ENCODE measurements at places on chromosomes 7 and 10.

DNA sequence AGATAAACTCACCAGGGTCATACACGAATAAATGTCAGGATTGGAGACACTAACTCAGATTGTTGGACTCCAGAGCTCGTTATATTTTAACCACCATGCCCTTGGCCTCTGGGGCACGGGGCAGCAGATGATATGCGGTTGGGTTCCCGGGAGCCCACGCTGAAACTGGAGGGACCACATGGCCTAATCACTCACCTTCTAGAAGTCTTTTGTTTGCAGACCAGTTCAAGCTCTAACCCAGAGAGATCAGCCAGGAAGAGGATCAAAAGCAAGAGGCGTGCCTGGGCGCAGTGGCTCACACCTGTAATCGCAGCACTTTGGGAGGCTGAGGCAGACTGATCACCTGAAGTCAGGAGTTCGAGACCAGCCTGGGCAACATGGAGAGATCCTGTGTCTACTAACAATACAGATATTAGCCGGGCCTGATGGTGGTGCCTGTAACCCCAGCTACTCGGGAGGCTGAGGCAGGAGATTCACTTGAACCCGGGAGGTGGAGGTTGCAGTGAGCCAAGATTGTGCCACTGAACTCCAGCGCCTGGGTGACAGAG is 42.6 kb upstream of the ECHDC3 start:
- DNase-seq, result no peak

- DNase-seq, result no peak
Measured at GRCh38 chr7:92325858-92326257, 80.1 kb downstream of the ANKIB1 start.

- DNase-seq, result no peak
Measured at GRCh38 chr10:22389856-22390589, 44.7 kb downstream of the SPAG6 start.

DNA sequence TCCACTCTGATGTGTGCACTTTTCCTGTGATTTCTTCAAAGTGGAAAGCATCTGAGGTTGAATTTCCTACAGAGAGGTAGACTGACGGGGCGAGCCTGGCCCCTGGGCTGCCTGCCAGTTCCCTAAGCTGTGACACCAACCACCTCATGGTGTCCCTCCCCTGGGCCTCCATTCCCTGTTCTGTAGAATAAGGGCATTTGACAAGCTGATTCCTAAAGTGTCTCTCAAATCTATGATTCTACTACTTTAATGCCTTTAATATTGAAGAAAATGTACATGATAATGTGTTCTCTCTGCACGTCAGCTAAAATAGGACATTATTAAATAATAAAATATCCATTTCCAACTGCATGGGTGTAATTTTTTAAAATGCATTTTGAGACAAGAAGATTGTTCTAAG is 105.1 kb downstream of the SEC61G start:
- no peak for DNase-seq

GRCh38 chr7:151261529-151261928 is 13.0 kb upstream of the SMARCD3 start:
- DNase-seq, result no peak

DNA sequence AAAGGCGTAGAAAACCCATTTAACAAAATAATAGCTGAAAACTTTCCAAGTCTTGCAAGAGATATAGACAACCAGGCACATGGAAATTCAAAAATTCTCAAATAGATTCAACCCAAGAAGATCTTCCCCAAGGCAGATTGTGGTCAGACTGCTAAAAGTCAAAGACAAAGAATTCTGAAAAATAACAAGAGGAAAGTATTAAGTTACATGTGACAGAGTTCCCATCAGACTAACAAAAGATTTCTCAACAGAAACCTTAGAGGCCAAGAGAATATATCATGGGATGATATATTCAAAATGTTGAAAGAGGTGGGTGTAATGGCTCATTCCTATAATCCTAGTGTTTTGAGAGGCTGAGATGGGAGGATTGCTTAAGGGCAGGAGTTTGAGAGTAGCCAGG is 59.8 kb downstream of the TMEM178B start:
- no peak for DNase-seq

DNA sequence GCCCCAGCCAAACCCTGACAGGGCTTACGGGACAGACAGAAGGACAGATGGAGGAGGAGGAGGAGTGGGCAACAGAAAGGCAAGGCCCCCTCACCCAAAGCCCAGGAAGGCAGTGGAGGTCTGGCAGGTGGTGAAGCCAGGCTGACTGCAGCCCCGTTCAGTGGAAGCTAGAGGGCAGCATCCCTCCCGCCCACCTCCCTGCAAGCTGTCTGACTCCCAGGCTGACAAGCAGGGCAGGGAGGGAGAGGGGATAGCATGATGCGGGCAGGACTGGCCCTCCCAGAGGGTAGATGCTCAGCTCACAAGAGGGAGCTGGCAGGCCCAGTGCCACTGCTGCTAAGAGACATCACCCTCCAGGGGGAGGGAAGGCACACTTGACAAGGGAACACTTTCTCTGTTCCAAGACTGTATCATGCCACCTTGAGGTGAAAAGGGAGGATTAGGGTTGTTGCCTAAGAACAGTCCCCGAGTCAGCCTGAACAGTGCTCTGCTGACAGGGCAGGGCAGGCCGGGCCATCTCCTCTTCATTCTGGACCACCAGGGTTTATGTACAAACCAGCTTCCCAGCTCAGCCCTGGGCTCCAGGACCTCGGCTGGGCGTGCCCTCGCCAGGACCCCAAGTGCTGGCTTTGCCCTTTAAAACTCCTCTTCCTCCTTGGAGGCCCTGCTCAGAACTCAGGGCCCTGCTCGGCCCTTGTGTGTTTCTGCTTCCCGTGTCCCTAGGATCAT is 61.8 kb downstream of the RASGEF1A start:
- peak; percentile 24 for DNase-seq

DNA sequence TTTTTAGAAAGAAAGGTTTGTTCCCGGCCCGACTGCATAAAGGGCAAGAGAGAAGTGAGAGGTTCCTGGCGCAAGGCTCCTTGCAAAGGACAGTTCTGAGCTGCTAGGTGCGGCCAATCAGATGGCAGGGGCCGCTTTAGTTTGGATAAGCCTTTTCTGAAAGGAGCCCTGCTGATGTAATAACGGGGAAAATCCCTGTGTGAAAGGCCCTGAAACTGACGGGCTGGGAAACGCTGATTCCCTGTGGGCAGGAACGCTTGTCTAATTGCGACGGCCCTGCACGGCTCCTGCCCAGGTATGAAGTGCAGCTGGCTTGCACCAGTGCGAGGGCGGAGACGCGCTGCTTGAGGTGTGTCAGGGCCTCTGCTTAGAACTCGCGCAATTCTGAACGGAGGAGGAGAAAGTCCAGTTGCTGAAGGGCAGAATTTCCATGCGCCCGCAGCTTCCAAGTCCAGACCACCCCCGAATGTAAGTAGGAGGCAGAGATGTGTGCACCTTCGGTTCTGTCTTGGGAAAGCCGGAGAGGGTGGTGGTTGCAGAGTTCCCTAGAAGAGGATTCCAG is 30.5 kb downstream of the TACC2 start:
- no peak for DNase-seq

- no peak for DNase-seq
Measured at GRCh38 chr10:90642650-90643049, 215.2 kb downstream of the HTR7 start.

DNA sequence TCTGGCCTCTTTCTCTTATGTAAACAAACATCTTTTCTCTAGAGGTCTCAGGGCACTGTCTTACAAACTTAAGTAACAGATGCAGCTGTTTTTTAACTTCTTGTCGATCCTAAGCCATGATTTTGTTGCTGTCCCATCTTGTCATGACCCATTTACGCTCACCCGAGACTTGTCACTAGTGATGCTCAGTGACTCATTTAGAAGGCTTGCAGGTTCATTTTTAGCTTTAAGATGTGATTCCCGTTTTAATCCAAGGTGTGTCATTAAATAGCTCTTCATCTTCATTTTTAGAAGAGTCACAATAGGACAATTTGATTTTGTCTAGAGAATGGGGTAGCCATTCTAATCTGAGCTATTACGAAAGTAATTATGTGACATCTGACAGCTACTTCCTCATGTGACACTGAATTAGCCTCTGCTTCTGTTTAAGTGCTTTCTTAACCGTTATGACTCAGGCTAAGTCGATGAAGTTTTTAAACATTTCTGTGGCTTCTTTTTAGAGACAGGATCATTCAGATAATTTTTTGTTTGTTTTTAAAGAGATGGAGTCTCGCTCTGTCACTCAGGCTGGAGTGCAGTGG is 42.7 kb downstream of the SPDYE5 start:
- DNase-seq, result peak; percentile 73

DNA sequence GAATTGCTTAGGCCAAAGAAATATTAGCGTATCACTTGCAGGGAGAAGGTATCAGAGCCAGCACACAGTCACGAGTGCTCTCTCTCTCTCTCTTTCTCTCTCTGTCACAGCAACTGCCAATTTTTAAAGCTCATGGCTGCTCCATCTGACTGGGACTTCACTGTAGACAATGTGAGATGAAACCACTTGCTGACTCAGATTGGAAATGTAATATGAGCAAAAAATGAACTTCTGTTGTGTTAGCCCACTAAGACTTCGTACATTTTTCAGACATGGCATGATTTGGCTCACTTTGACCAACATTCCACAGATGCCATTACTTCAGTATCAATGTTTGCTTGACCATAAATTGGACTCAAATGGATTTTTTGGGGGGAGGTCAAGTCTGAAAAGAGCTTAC is 68.1 kb downstream of the DGKB start:
- DNase-seq, result peak; percentile 47

DNA sequence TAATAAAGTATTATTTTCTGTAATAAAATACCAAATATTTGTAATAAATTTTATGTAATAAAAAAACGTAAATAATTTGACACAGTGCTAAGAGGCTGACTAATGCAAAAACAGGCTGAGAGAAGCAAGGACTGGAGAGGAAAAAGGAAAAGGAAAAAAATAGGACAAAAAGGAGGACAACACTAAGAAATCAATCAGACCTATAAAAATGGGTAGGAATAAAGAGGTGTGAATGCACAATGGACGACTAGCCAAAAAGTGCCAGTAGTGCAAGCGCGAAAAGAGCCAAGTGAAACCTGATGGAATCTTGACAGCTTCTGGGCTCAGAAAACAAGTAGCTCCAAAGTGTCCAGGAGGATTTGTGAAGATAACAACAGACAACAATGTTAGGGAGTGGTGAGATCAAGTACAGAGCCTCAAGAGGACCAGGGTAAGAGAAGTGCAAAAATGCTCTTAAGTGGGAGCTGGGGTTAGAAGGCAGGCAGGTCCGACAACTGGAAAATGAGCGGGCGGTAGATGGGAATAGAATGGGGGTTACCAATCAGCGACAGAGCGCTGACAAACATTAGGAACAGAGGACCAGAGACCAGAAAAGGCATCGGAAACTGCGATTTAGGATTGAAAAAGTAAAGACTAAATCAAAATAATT is 1.2 kb downstream of the BRAF start:
- no peak for DNase-seq

DNA sequence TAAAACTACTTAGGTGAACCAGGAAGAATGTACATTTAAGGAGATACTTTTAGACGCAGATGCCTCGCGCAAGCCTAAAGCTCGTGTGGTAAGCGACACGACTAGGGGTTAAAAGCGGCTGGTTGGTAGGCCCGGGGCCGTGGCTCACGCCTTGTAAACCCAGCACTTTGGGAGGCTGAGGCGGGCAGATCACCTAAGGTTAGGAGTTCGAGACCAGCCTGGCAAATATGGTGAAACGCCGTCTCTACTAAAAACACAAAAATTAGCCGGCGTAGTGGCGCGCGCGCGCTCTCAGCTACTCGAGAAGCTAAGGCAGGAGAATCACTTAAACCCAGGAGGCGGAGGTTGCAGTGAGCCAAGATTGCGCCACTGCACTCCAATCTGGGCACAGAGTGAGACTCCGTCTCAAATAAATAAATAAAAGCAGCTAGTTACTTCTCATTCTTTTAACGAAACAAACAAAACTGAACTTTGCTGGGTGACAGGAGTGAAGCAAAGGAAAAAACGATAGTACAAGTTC is 879 bp downstream of the NUDT5 start:
- peak; percentile 32 for DNase-seq

GRCh38 chr10:117161386-117162033 is 23.4 kb upstream of the VAX1 start:
- DNase-seq, result no peak

DNA sequence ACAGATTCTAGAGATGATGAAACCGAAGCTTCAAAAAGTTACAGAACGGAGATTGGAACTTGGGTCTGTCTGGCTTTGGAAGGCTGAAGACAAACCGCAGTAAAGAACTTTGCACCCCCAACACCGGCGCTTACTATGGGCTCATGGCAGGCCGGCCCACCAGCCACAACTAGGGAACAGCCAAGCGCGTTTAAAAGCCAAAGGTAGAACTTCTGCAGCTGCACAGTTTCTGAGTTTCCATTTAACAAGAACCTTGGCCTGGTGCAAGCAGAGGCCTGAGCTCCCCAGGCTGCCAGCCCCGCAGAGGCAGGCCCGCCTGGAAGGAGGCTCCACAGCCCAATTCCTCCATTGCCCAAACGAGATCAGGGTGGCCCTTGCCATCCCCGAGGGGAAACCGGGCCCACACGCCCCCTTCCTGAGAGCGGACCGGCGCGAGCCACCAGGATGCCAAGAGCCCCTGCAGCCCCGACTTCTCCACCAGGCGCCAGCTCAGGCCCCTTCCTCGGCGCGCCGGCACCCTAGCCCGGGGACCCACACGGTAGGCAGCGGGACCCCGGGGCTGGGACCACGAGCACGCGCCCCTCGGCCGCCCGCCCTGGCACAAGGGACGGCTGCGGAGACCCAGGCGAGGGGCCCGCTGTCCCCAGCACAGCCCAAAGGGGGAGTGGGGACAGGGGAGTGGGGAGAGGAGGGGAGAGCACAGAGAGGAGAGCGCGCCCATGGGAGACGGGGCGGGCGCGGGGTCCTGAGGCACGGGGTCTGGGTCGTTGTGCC is 566 bp downstream of the MAD1L1 start:
- DNase-seq, result no peak

- peak; percentile 88 for DNase-seq
Measured at GRCh38 chr10:17029581-17030271, 99.9 kb downstream of the CUBN start.

- no peak for DNase-seq
Measured at GRCh38 chr7:5543361-5543760, 119.7 kb upstream of the TNRC18 start.

- DNase-seq, result no peak
Measured at GRCh38 chr10:45592432-45592831, 80.1 kb downstream of the ZFAND4 start.

DNA sequence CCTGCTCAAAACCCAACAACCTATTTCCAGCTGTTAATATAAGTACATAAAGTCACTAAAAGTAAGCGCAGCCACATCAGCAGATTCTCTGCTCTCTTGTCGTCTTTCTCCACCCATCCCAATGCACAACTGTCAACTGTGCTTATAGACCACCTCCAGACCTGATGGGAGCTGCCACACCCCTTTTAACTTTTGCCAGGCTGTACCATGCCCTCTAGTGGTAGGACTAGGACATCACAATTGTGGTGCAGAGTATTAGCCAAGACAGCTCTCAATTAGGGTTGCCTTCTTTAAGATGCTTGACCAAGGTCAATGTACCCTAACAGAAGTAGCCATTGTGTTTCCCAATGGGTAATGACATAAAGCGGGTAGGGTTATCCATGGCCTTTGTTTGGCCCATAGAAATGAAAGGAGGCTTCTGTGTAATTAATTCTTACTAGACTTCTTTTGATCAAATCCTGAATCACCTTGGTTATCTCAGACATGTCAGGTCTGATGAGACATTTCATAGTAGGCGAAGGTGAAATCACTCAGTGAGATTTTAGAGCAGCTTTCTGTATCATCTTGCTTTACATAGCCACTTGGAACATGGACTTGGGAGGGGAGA is 68.1 kb downstream of the SCRN1 start:
- peak; percentile 62 for DNase-seq
